ENCODE measurements at places on chromosomes 7 and 10. TPM values are rescaled to one million over a fixed set of nuclear protein-coding genes. Genes with fewer than 3 reads are reported as not detected.

The AKR1B15 gene
- not detected for total RNA-seq

The GATA3 gene
- total RNA-seq: 0.39 TPM

The PDZD7 gene
- 0.50 TPM for total RNA-seq

- no peak for DNase-seq
- no peaks in the 10 kb centered on the region for H3K27me3 ChIP-seq
- H3K4me1 ChIP-seq: peaks cover 7% of the 10 kb centered on the region
- H3K27ac ChIP-seq: no peak overlapping the region
- H3K36me3 ChIP-seq: no peaks in the 10 kb centered on the region
- H3K4me3 ChIP-seq: no peak overlapping the region
Measured at GRCh38 chr10:65291286-65291685, 1634.5 kb upstream of the LRRTM3 start.

GRCh38 chr7:154956427-154956826, 46.5 kb downstream of the PAXIP1 start:
- no peak overlapping the region for H3K4me3 ChIP-seq
- no peak overlapping the region for H3K27ac ChIP-seq
- no peak for DNase-seq
- no peaks in the 10 kb centered on the region for H3K4me1 ChIP-seq
- H3K27me3 ChIP-seq: no peaks in the 10 kb centered on the region

DNA sequence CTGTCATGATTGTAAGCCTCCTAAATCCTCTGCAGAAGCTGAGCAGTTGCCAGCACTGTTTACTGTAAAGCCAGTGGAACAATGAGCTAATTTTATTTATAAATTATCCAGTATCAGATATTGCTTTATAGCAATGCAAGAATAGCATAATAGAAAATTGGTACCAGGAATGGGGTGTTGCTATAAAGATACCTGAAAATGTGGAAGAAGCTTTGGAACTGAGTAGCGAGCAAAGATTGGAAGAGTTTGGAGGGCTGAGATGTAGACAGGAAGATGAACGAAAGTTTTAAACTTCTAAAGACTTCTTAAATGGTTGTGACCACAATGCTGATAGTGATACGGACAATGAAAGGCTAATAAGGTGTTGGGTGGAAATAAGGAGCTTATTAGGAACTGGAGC, 917.4 kb upstream of the POT1 start:
- H3K27me3 ChIP-seq: no peaks in the 10 kb centered on the region
- DNase-seq: no peak
- H3K36me3 ChIP-seq: no peaks in the 10 kb centered on the region
- H3K4me3 ChIP-seq: no peak overlapping the region
- peaks cover 10% of the 10 kb centered on the region for H3K4me1 ChIP-seq

The GNGT1 gene
- 0.65 TPM for total RNA-seq

- no peak overlapping the region for H3K27ac ChIP-seq
- H3K36me3 ChIP-seq: no peaks in the 10 kb centered on the region
- peaks cover 20% of the 10 kb centered on the region for H3K27me3 ChIP-seq
- DNase-seq: no peak
Measured at GRCh38 chr7:112400141-112400540, 50.1 kb upstream of the IFRD1 start.

- no peak overlapping the region for H3K27ac ChIP-seq
- H3K4me1 ChIP-seq: peaks cover 28% of the 10 kb centered on the region
- H3K27me3 ChIP-seq: no peaks in the 10 kb centered on the region
Measured at GRCh38 chr10:78339251-78339650, 305.6 kb downstream of the RPS24 start.

The NODAL gene
- total RNA-seq: not detected

DNA sequence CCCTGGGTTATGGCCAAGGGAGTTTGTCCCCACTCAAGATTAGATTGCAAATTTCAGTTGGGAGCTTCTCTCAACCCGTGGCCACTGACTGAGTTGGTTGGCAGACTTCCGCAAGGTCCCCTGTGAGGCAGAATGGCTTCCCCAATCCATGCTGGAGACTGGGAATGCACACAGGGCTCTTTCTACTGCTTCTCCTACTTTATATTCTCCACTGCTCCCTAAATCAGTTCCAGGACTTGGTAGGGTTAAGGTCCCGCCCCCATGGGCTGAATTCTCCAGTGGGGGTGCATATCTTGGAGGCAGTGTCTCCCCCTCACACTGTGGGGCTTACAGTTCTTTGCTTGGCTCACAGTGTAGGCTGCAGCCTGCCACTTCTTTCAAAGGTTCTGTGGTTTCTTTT, 404.2 kb downstream of the PTPRN2 start:
- peaks cover 11% of the 10 kb centered on the region for H3K4me1 ChIP-seq
- H3K4me3 ChIP-seq: no peak overlapping the region
- DNase-seq: no peak
- no peak overlapping the region for H3K27ac ChIP-seq

DNA sequence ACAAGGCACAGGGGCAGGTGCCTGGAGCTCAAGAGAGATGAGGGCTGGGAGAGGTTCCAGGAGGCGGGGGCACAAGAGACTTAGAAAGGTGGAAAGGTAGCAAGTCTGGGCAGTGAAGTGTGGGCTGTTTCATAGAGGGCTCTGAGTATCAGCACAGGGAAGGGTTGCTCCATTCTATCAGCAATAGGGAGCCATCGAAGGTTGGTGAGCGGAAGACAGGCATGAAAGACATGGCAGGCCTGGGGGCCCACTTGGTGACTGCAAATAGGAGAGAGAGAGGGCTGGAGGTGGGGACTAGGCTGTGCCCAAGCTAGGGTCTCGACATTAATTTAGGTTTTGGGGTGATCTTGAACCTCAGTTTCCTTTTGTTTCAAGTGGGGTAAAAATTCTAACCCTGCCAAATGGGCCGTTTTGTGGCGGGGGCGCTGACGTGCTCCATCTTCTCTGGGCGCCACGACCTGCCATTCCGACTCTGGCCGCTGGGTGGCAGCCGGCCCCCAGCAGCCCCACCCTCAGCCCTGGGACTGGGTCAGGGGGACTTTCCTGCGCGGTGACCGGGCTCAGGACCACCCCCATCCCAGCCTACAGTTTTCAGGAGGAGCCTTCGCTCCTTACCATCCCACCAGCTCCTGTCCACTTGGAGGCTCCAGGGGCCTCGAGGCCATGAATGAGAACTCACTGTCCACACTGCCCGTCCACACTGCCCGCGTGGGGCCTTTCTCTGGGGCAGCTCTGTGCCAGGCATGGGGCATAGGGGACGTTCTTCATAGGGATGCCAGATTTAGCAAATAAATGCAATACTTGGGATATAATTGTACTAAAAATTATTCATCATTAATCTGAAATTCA, 37.2 kb upstream of the PCBD1 start:
- no peaks in the 10 kb centered on the region for H3K4me1 ChIP-seq
- H3K27me3 ChIP-seq: peaks cover 9% of the 10 kb centered on the region
- DNase-seq: peak; percentile 67

GRCh38 chr10:123257904-123258456, 103.8 kb downstream of the BUB3 start:
- H3K36me3 ChIP-seq: peaks cover 2% of the 10 kb centered on the region
- no peaks in the 10 kb centered on the region for H3K4me1 ChIP-seq
- no peaks in the 10 kb centered on the region for H3K27me3 ChIP-seq
- no peak overlapping the region for H3K27ac ChIP-seq
- H3K4me3 ChIP-seq: no peak overlapping the region
- no peak for DNase-seq

- DNase-seq: no peak
- H3K27ac ChIP-seq: no peak overlapping the region
- no peaks in the 10 kb centered on the region for H3K27me3 ChIP-seq
- no peaks in the 10 kb centered on the region for H3K4me1 ChIP-seq
Measured at GRCh38 chr7:30396389-30396788, 82.2 kb downstream of the NOD1 start.

DNA sequence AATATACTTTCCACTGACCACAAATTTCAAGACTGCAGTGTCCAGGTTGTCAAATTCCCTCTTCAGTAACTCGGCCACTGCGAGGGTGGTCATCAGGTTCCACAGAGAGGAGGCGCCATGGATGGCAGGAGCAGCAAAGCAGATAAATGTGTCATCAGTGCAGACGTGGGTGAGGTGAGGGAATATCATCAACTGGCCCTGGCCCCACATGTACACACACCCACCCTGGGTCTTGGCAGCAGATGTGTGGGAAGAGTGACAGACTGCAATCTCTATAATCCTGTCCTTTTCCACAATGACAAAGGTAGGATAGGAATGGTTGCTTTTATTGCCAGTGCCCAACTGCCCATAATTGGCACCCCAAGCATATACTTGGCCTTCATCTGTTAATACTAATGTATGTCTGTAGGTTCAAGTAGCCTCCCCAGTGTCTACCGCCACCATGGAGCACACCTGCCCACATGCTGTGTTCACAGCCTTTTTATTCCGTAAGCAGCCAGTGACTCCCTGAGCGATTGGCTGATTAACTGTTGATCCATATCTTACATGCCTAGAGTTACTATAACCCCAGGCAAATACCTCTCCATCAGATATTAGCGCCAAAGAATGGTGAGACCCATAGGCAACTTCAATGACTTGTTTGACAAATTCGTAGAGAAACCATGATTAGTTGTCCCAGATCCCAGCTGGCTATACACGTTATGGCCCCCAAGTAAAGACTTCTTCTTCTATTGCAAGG, 16.3 kb upstream of the LIPM start:
- no peak for DNase-seq
- H3K27me3 ChIP-seq: no peaks in the 10 kb centered on the region
- no peaks in the 10 kb centered on the region for H3K36me3 ChIP-seq
- no peaks in the 10 kb centered on the region for H3K4me1 ChIP-seq
- no peak overlapping the region for H3K4me3 ChIP-seq

GRCh38 chr10:69816521-69816920, 14.8 kb downstream of the COL13A1 start:
- no peak overlapping the region for H3K4me3 ChIP-seq
- no peaks in the 10 kb centered on the region for H3K27me3 ChIP-seq
- H3K4me1 ChIP-seq: peaks cover 22% of the 10 kb centered on the region
- H3K27ac ChIP-seq: no peak overlapping the region
- DNase-seq: no peak
- no peaks in the 10 kb centered on the region for H3K36me3 ChIP-seq

- peaks cover 4% of the 10 kb centered on the region for H3K4me1 ChIP-seq
- no peaks in the 10 kb centered on the region for H3K36me3 ChIP-seq
- H3K27me3 ChIP-seq: no peaks in the 10 kb centered on the region
- no peak overlapping the region for H3K4me3 ChIP-seq
- DNase-seq: no peak
- H3K27ac ChIP-seq: peak overlapping the region; percentile 39
Measured at GRCh38 chr7:3880228-3880987, 579.4 kb downstream of the SDK1 start.

- no peak for DNase-seq
- no peaks in the 10 kb centered on the region for H3K36me3 ChIP-seq
- H3K27ac ChIP-seq: no peak overlapping the region
- H3K4me1 ChIP-seq: no peaks in the 10 kb centered on the region
Measured at GRCh38 chr10:85976267-85976793, 390.3 kb downstream of the GRID1 start.

All from neural crest cell (in vitro differentiated cells).